ENCODE measurements at places on chromosomes 13 and 19. TPM values are rescaled to one million over a fixed set of nuclear protein-coding genes. Genes with fewer than 3 reads are reported as not detected.

Gene ICAM5
- total RNA-seq: 1.5 TPM

Gene MED16
- 27.4 TPM for total RNA-seq

Gene ANKRD10
- 40.9 TPM for total RNA-seq

Gene ZNF773
- total RNA-seq: 22.6 TPM

Gene CGB5
- 3.3 TPM for total RNA-seq

Gene TLE6
- total RNA-seq: 1.5 TPM

Gene LNX2
- total RNA-seq: 6.5 TPM

Gene RNF225
- not detected for total RNA-seq

Gene APOE
- total RNA-seq: 0.33 TPM

GRCh38 chr13:63901630-63902029 is 2486.0 kb upstream of the PCDH20 start:
- DNase-seq: no peak

- DNase-seq: no peak
Observed at GRCh38 chr13:40517486-40518480, 148.7 kb downstream of the FOXO1 start.

GRCh38 chr19:13770013-13770635 is 4.1 kb upstream of the C19orf53 start:
- no peak for DNase-seq

DNA sequence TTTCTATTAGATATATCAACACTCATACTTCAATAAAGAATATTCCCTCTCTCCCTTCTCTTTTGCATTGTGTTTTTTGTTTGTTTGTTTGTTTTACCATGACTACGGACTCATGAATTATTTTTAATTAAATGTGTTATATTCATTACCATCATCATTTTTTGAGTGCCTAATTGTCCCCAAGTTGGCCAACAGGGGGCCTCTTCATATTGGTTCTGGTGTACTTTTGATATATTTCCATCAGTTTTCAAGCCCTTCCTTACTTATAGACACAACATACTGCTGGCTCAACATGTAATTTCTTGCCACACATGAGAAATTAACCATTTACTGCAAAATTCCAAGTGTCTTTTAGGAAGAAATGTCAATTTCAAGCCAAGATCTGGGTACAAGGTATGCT is 54.5 kb upstream of the GPC6 start:
- DNase-seq: no peak

DNA sequence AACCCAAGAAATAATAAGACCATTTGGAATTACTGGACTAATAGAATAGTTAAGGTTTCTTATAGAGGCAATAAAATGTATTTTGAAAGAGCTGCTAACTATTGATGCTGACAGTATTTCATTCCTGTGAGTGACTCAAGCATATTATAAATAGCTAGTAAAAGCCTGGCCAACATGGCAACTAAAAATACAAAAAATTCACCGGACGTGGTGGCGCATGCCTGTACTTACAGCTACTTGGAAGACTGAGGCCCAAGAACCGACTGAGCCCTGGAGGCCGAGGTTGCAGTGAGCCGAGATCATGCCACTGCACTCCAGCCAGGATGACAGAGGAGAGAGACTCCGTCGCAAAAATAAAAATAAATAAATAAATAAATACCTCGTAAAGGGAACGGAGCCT is 5.4 kb upstream of the ICAM3 start:
- DNase-seq: no peak

DNA sequence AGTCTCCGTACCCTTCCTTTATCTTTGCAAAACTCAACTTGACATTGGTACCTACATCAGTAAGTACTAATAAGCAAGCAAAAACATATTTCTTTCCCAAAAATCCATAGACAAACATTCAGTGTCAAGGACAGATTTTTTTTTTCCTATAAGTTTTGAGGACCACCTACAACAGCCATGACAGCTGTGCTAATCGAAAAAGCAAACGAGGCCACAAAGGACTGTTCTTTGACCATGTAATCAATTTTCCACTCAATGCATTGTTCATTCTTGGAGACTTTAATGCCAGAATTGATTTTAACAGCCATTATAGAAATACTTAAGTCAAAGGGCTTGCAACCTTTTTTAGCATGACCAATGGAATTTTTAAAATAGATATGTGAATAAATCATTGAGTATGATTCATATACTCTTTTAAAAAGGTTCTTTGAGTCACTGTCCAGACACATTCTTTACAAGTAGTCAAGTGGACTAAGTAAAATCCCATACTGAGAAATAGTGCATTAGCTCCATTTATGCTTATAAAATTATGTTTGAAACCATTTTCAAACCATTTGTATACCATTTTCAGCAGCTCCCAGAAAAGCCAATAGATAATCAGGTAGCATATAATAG is 323.9 kb downstream of the MZT1 start:
- DNase-seq: no peak

DNA sequence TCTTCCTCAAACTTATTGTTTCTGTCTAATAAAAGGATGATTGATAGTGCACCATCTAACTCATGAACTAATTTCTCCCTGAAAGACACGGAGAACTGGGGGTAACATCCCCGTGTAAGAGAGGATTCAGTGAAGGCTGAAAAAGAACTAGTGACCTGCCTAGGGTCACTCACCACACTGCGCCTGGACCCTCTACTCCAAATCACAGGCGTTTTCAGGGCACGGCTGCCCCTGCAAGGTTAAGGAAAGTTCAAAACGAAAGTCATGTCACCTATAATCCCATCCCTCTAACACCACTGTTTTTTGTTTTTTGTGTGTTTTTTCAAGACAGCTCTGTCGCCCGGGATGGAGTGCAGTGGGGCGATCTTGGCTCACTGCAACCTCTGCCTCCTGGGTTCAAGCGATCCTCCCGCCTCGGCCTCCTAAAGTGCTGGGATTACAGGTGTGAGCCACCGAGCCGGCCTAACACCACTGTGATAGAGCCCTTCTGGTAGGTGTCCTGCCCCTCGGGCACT is 8.7 kb downstream of the URAD start:
- DNase-seq: no peak

DNA sequence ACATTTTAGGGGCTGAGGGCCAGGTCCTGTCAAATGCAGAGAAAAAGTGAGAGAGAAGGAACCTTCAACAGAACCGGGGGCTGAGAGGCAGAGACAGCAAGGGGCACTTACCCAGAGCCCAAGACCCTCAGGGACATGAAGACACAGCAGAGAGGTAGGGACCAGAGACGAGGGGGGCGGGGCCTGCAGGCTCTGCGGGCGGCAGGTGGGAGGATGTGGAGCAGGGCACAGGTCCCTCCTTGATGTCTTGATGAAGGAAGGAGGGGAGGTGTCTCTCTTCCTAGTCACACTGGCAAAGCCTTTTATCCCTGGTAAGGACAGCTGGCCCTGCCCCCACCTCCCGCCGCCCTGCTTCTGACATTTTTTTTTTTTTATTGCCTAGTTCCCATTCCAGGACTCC is at the start of gene KLK14:
Gene KLK14, minus strand, starts transcription at position 277 of the 400 bp plus-strand sequence. Its CDS starts 273 bp downstream, at position 4.
- no peak for DNase-seq

- DNase-seq: peak; percentile 90
Observed at GRCh38 chr13:106156468-106156867, 379.0 kb downstream of the EFNB2 start.

DNA sequence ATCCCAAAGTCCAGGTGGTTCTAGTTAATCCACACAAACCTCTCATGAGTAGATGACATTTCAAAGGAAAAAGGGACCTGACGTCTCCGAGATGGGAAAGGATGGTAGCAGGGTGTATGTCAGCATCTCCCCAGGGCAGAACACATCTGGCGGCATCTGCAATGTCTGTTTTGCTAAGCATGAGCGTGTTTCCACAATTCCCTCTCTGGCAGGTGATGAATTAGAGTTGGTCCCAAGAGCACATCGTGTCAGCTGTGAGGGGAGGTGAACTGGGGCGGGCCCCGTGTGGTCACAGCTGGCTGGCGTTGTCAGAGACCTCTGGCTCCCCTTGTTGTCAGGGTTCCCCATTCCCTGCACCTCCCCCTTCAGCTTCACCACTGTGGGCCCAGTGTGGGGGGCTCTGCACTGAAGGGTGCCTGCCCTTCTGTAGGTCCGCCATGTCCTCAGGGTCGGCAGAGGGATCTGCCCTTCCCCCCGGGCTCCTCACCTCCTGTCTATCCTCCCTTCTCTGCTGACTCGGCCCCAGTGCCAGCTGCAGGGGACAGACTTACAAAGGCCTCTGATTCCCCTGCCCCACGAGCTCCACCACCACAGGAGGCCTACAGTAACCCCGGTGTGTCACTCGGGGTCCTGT is 58.2 kb downstream of the CDADC1 start:
- DNase-seq: no peak

DNA sequence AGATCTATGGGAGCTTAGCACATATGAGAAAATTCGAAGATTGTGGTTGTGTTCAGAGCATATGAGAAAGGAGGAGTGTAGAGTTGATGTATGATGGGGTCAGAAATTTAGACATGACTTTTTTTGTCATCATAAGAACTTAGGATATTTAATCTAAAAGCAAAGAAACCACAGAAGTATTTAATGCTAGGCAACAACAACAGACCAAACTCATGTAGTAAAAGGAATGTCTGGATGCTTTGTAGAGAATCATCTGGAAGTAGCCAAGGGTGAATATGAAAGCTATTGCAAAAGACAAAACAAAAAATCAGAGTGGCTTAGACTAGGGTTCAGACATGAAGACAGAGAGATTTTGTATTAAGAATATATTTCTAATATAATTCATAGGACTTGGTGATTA is 190.3 kb downstream of the SLITRK1 start:
- DNase-seq: no peak

DNA sequence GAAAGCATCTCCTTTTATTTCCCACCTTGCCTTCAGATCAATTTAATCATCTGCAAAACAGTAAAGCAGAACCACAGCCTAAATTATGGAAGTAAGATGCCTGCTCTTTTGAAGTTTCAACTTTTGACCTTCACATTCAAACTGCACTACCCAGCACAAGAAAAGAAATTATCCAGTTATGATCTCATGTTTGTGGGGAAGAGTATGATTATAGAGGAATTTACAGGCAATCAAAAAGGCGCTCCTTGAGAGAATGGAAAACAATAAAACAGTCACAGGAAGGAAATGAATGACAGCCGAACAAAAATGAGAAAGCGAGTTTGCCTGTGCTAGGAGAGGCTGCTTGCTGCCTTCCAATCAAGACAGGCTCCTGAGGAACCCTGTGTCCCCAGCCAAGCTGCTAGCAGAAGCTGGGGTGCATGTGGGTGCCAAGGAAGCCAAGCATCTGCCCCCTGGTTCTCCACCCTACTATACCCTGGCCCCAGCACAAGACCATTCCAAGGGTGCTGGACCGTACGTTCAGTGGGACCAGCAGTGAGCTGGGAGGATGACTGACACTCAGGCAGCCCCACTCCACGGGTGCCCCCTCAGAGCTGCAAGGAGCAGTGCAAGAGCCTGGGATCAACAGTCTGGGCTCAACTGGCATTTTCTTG is 47.8 kb downstream of the PEPD start:
- no peak for DNase-seq

GRCh38 chr13:40672765-40673397 is 6.4 kb upstream of the FOXO1 start:
- DNase-seq: no peak

DNA sequence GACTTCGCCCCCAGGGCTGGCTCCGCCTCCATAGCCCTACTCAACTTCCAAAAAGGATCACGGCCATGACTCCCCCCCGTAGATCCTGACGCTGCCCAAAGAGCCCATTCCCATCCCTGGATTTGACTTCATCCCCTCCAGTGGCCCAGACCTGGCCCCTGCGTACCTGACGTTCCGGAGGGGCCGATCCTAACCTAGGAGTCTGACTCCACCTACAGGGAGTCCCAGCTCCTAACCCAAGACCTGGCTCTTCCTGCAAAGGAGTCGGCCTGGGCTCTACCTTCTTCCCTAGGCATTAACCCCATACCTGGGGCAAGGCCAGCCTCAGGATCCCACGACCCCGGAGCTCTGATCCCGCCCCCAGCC is 10.8 kb downstream of the STAP2 start:
- no peak for DNase-seq

- DNase-seq: no peak
Observed at GRCh38 chr19:29614780-29615179, 8.7 kb downstream of the POP4 start.

DNA sequence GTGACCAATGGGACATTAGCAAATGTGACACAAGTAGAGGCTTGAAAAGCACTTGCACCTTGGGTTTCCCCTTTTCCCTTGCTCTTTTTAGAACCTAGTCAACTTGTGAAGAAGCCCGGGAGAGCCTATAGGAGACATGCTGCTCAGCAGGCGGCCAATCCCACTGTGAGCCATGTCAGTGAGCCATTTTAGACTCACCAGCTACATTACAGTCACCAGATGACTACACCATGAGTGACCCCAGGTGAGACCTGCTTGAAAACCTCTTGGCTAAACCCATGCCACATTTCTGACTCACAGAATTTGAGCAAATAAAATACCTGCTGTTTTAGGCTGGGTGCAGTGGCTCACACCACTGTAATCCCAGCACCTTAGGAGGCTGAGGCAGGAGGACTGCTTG is 317.5 kb downstream of the KLF12 start:
- no peak for DNase-seq

- no peak for DNase-seq
Observed at GRCh38 chr13:72244788-72245187, 377.8 kb upstream of the DACH1 start.

DNA sequence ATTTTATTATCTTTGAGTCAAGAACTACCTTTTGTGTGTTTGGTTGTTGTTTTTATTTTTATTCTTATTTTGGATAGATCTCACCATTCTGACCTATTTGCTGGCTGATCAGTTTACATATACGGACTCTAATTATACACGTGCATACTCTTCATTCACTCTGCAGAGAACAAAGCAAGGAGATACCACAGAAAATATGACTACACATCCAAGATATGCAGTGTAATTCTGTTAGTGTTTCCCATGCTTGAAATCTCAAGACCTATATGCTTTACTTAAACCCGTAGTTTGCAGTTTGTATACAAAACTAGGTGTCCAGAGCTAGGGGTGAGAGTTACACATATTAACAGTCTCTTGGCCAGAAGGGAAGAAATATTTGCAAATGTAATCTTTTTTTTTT is 205.5 kb downstream of the DCLK1 start:
- DNase-seq: no peak

- no peak for DNase-seq
Observed at GRCh38 chr13:59671881-59672280, 491.8 kb downstream of the DIAPH3 start.

DNA sequence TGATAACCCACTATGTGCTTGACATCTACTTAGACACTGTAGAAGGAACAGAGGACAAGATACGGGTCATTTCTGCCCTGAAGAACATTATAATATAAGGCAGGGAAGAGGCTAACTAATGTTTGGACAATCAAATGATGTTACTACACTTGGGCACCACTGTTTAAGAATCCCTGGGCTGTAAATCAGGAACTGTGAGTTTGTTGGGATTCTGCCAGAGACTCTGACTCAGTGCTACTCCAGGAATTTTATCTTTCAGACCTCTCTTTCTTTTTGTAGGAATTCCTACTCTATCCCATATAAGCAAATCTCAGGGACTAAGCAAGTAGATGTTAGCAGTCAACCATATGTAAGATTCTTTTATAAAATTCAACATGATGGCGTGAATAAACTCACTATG is 3.1 kb upstream of the ZNF471 start:
- DNase-seq: no peak

Data from H4 (cell line).